ENCODE measurements at places on chromosomes 11 and 22.

GRCh38 chr11:63443714-63444113 lies 47.3 kb downstream of the PLAAT5 start:
- no peak for DNase-seq

DNA sequence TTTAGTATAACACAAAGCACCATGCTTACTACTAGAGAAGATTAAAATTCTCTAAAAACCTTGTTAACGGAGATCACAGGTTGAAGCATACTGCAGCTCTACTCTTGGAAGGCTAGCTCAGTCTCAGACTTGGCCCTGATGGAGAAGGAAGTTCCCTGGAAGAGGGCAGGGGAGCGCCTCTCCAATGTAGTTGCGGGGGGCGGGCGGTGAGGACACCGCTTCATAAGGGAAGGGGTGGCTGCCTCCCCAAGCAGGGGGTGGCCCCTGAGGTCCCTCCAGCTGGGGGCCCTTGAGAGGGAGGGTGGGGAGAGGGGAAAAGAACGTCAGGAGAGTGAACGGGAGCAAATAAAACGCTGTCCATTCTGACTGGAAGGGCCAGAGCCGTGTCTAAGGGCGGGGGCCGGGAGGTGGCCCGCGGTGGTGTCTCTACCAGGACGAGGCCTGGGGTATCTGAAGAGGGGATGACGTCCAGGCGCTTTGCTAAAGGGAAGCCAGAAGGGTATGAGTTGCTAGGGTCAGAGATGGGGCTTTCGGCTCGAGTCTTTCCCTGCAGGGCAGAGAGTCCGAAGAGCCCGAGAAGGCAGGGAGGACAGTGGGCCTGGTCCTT lies 553 bp upstream of the USP47 start:
- no peak for DNase-seq

- DNase-seq, result no peak
Measured at GRCh38 chr22:40452730-40453487, 82.5 kb downstream of the SGSM3 start.

GRCh38 chr11:83722392-83723119 lies 436.4 kb upstream of the CCDC90B start:
- no peak for DNase-seq

GRCh38 chr11:68128682-68129327 lies 7.6 kb upstream of the CHKA start:
- DNase-seq, result no peak

DNA sequence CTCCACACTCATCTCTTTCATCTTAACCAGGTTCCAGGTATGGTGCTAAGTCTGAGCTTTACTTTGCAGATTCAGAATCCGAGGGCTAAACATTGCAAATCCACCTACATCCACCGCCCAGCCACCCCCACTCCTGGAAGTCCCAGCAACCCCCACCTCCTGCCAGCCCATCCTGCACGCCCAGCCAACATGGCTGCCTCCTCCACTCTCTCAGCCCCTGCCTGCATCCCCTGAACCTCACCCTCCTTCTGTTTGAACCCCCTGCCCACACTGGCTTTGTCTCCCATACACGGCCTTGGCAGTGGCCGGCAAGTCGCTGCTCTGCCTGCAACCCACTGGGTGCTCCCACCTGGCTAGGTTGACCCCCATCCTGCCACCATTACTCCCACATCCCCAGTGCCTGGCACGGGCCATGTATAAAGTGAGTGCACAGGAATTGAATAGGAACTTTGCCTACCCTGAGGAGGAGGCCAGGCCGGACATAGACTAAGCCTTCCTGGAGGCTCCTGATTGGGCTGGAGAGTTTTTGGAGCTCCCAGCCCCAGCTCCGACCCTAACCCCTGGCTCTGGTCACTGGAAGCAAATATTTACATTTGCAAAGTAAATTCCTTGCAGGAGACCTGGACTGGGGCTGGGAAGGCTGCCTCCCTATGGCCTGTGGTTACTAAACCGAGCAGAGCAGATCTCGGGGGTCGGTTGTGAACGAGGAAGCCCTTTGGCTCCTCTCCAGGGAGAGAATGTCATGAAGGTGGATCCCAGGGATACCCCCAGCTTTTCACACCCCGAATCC lies 14.4 kb downstream of the EMID1 start:
- no peak for DNase-seq

- DNase-seq, result no peak
Measured at GRCh38 chr11:21561581-21561980, 631.3 kb upstream of the ANO5 start.

DNA sequence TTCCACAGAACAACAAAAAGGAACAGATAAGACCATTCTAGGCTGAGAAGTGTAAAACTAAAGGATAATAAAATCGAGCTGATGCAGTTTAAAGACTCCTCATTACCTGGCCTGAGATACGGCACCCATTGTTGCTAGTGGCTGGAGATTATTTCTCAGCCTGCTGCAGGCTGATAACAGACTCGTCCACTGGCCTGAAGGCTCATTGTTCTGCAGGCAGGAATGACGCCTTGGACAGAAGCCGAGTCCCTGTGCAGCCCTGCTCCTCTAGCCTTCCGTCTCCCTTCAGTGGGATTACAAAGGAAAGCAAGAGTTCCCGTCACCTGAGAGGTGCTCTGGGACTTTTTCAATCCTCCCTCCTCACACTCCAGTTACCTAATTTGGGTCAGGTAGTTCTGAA lies 1065.3 kb downstream of the OPCML start:
- no peak for DNase-seq

GRCh38 chr22:36776722-36777121 lies 803 bp upstream of the IFT27 start:
- no peak for DNase-seq

- DNase-seq, result no peak
Measured at GRCh38 chr11:48123254-48123875, 93.2 kb upstream of the OR4B1 start.

DNA sequence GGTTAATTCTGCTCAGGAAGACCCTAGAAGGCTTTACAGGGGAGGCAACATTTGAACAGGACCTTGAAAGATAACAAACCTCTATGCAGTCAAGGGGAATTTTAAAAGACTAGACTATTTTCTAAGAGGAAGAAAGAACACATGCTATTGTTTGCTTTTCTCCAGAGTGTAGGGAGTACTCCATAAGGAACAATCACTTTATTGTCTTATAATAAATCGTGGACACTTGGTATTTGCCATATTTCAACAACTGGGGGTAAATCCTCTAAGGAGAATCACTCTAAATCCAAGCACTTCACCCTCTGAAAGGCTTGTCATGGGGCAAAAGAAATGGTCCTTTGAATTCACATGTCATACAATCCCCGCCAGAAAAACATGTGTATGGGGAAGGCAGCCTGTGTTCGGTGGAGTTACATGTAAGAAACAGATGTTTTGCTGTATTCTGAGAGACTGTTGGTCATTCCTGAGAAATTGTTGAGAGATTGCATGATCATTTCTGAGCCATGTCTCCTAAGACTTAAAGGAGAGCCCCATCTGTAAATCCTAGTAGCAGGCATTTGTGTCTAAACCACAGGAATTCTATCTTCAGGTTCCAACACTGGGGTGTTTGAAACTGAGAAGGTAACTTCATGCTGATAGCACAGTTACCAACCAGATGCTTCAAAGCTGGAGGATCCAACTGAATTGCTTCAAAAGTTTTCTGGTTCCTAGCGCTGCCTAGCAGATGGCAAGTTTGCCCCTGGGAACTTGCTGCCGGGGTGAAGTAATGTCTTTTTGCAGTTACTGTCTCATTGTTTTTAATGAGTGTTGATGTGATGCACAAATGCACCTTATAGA lies 66.8 kb downstream of the FZD4 start:
- DNase-seq, result no peak

DNA sequence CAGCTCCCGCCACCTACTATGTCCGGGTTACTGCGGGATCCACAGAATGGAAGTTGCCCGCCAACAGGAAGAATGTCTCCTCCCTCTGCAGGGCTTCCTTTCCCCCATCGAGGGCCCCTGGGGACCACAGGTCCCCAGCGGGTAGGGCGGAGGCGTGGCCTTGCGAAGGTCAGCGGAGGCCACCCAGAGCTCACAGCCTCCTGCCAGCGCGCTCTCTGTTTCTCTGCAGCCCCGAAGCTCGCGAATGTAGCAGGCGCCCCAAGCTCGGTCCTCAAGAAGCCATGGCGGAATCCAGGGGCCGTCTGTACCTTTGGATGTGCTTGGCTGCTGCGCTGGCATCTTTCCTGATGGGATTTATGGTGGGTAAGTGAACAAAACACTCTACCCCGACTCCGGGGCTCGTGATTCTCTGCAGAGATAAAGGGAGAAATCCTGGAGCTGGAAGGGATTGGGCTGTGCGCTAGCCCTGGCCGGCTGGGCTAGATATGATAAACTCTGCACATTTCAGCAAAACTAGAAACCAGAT lies at the start of gene NAALAD2:
NAALAD2 (plus strand) TSS at position 186 of the 526 bp plus-strand sequence; CDS start at position 282, 96 bp downstream.
- no peak for DNase-seq

DNA sequence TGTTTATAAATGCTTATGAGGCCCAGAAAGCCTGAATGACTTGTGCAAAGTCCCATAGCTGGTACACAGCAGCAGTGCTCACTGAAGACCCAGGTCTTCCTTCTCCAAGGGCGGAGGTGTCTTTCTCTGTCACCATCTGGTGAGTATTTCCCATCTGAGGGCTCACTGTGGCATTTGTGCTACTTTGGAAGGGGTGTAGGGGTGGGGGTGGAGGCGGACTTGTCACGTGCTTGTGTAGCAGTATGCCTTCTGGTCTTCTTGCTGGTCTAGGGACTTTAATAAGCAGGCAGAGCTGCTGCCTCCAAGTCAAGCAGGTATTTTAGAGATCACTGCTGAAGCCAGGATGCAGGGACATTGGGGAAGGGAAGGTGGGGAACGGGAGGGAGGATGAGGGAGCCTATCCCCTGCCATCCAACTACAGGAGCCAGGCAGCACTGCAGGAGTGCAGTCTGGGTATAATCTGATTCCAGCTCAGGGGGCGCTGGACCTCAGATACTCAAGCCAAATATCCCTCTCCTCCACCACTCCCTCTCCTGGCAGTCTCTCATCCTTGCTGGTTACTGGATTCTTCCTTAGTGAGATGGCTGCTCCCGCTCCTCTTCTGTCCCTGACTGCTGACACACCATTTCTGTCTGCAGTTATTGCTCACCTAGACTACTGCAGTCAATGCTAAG lies 3.4 kb downstream of the ABCC8 start:
- no peak for DNase-seq

GRCh38 chr11:62882788-62883501 lies 2.2 kb downstream of the SLC3A2 start:
- no peak for DNase-seq

DNA sequence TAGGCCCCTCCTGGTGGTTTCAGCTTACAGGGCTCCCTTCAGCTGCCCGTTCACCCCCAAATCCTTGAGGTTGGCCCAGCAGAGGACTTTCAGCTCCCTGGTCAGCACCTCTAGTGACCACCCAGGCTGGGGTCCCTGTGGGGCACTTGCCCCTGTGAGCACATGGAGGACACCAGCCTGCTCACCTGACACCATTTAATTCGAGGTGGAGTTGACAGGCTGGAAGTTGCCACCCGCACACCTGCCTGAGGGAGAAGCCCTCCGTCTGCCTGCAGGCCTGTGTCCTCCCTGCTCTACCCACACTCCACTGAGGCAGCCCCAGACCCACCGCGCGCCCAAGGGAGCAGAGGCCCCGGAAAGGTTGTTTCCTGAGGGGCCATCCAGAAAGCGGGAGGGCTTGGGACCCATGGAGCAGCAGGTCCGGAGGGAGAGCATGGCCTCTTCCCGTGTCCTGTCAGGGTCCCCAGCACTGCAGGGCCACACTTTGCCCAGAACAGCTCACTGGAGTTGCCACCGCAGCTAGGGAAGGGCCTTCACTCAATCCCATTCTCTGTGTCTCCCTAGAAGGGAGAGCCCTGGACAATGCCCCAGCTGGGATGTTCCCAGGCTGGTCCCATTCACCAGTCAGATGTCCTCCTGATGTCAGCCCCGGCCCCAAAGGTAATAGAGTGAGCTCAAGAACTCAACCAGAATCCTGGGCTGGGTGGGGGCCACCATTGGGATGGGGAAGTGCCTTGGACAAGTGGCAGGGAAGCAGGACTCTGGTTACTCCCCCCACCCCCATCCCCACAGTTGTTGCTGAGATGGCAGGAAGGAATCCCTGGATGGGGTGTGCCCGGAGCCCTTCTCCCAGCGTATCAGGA lies 82.4 kb downstream of the MED15 start:
- DNase-seq, result no peak

DNA sequence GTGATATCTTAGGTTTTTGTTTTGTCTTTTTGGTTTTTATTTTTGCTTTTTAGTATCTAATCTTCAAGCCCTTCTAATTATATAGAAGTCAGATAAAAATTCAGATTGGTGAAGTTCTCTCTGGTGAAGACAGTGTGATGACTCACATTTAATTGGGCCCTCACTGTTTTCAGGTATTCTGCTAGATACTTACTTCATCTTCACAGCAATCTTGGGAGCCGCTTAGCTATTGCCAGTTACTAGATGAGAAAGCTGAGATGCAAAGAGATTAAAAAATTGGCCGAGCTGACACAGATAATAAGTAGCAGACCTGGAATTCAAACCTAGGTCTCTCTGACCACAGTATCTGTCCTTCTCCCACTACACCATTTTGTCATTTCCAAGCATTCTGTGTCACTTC lies 75.0 kb downstream of the PPP2R1B start:
- DNase-seq, result no peak

DNA sequence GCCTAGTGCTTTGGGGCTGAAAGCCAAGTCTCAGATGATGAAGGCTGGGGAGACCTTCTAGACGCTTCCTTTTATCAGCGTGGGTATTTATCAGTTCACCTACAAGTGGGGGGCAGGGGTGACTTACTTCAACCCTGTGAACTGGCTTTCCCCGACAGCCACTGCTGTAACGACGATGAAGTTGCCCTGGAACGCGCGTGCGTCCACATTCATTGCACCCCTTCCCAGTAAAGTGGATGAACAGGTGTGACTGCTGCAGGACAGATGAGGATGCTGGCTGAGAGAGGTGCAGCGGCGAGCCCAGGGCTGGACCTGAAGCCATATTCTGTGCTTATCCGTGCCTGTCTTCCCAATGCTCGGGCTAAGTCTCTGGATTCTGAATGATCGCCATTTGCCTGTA lies 1122.3 kb downstream of the TBC1D22A start:
- no peak for DNase-seq

GRCh38 chr11:96827164-96827563 lies 437.4 kb downstream of the JRKL start:
- no peak for DNase-seq

GRCh38 chr11:126443120-126443519 lies 87.6 kb downstream of the ST3GAL4 start:
- DNase-seq, result no peak

GRCh38 chr22:24471570-24471969 lies 23.6 kb upstream of the UPB1 start:
- DNase-seq, result no peak

GRCh38 chr22:30742291-30743256 lies 47.9 kb downstream of the OSBP2 start:
- DNase-seq, result no peak

DNA sequence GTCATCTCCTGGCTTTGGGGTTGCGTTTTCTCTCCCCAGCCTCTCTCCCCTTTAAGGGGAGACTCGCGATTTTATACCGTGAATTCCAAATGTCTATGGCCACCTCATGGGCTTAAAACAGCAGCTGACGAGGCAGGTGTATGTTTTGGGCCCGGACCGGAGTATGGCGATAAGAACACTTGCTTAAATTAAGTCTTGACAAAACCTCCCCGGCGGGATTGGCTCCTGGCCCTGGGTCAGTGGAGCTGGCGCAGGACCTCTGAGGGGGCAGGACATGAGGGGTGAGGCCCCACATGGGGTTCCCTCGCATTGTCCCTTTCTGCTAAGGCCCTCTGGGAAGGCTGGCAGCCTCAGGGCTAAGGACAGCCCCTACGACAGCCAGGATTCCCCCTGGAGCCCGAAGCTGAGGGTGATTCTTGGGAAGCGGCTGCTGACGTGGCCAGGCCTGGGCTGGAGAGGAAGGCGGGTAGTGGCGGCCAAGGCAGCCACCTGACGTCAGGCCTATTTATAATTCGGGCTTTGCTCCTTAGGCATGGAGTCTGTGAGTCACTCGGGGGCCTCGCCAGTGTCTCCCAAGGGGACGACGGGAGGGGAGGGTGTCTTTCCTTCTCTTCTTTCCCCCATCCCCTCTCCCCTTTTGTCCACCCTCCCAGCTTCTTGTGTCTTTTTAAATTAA lies 12.7 kb downstream of the MYO18B start:
- no peak for DNase-seq
